IPS DF 6.9 (cell line): ENCODE measurements at places on chromosomes 6 and 20.

DNA sequence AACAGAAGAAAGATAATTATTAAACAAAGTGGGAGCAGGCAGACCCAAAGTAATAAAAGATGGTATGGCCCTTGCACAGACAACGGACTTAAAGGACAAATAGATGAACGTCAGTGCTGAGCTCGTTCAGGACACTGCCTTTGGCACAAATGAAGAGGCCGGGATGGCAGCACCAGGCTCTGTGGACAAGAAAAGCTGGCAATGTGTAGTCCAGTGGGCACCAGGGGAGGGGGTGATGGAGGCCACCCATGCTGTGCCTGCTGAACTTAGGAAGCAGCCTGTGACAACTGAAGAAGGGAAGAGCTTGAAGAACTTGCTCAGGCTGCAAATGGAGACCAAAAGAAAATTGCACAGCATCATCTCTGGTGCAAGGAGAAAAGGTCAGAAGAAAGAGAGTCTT is 131.0 kb downstream of the ANKRD60 start:
- DNase-seq, result no peak

DNA sequence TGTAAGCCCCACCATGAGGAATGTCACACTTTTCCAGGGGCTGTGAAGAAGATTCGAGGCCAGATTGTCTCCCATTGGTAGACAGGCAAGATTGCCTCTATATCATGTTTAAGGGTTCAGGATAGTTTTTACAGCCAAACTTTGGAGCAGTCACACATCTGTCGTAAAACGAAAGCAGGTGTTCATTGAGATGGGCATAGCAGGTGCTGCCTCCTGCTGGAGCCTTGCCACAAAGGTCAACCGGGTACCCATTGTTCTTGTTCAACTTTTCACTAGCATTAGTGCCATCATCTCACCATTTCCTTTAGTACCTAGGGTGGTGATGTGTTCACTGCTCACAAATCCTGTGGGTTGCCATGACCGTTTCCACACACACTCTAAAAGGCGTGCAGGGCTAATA is 198.3 kb downstream of the HTR1B start:
- DNase-seq, result no peak

DNA sequence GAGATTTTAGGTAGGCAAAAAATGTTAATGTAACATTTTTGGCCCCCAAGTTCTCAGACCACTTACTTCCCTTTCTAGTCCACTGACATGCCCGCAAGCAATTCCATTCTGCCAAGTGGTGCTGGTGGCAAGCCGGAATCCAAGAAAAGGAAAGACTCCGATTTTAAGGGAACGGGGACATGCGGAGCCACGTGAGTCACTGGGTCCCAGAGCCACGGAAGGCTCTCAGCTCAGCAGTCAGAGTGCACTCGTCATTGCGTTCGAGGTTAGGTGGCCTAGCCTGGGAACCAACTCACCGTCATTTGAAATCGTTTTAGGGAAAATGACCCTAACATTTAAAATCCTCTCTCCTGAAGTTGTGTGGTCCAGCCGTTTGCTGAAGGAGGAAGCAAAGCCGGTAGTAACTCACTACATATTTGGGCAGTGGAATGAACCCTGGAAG is 711 bp upstream of the SIRT5 start:
- peak; percentile 4 for DNase-seq

GRCh38 chr6:56851541-56852259 is 103.2 kb upstream of the BEND6 start:
- DNase-seq, result peak; percentile 52

- no peak for DNase-seq
Observed at GRCh38 chr6:130906736-130907381, 79.7 kb downstream of the SMLR1 start.
